WTC11 (cell line): ENCODE measurements at places on chromosomes 2 and 18. TPM values are rescaled to one million over a fixed set of nuclear protein-coding genes. Genes with fewer than 3 reads are reported as not detected.

Gene LBX2
- total RNA-seq, result 1.0 to 1.8 TPM (median 1.8 TPM) in 3 replicates

Gene CLHC1
- total RNA-seq, result 6.9 to 7.5 TPM (median 7.2 TPM) in 3 replicates

Gene BOLL
- total RNA-seq, result 0.13 to 0.14 TPM in 2 of 3 replicates, not detected in the other

Gene DNAJC10
- total RNA-seq, result 103 to 109 TPM (median 103 TPM) in 3 replicates

Gene INHBB
- 0.14 to 0.26 TPM (median 0.21 TPM) in 3 replicates for total RNA-seq

- DNase-seq, result no peak
Measured at GRCh38 chr2:165776013-165776412, 18.0 kb downstream of the GALNT3 start.

DNA sequence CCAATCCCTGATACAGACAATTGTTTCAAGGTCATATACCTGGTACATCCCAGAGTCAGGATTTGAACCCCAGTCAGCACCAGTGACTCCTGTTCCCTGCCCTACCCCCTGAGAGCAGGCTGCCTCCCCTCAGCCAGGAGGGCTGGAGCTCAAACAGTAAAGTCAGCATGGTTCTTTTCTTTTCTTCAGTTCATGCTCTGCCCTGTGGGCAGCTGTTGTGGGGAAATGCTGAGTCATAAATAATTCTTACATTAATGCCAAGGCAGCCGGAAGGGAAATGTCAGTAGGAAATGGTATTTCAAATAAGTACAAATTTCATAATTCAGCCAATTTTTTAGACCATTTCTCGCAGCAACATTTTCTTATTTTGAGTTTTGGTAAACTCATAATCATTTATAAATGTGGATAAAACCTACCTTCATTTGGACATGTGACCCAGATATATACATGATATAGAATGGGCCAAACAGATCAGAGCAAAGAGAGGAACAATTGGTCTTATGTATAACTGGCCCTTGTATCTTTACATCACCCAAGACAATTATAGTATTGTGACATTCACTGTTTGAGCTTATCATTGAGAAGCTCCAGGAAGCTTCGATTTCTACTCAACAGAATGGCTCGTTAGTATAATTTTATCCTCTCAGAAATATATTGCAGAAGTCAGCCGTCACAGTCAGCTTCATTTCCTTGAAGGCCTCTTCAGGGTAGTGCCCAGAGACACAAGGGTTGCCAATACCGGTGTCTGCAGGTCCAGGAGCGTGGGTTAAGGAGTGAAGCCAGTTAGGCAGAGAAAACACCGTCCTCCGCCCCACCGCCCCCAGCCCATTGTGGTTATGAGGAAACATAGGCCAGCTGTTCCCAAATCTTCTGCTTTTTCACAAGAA is 28.0 kb upstream of the SCYGR1 start:
- no peak for DNase-seq

DNA sequence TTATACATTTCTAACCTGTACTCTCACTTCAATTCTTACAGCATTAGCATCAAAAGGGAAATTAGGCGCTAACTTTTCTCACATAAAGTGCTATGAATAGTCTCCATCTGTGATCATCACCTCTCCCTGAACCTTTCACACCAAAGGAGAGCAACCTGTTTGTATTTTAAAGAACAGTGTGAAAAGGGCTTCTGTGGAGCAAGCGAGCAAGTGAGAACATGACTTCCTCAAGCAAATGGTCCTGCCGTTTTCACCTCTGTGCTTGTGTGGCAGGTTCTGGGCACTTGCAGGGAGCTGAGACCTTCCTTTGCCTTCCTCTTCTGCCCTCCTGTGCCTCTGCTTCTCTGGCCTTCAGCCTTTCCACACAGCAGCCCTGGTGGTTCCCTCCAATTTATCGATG is 51.9 kb downstream of the TGFA start:
- no peak for DNase-seq

DNA sequence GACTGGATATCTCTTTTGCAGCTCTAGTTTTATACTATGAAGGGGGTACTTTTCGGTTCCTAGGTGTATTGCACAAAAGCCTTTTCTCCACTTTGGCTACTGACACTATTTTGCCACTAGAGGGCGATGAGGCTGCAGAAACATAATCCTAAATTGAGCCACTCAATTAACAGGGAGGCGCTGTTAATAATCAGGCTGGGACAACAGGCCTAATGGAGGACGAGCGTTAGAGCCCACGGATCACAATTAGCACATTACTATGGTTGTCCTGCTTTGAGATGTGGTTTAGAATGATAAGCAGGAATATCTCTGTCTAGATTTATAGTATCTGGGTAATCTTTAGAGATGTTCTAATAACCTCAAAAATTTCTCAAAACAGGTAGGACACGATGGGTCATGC is 62.2 kb upstream of the PMAIP1 start:
- peak; percentile 57 for DNase-seq

GRCh38 chr2:76310894-76311633 is 600.3 kb upstream of the GCFC2 start:
- no peak for DNase-seq
